ENCODE measurements at places on chromosomes 16 and 17. TPM values are rescaled to one million over a fixed set of nuclear protein-coding genes. Genes with fewer than 3 reads are reported as not detected.
A peak's percentile ranks its signal among the peaks of the same experiment; 100 is the strongest.

- DNase-seq = no peak
Measured at GRCh38 chr16:85903559-85903958, 4.6 kb downstream of the IRF8 start.

DNA sequence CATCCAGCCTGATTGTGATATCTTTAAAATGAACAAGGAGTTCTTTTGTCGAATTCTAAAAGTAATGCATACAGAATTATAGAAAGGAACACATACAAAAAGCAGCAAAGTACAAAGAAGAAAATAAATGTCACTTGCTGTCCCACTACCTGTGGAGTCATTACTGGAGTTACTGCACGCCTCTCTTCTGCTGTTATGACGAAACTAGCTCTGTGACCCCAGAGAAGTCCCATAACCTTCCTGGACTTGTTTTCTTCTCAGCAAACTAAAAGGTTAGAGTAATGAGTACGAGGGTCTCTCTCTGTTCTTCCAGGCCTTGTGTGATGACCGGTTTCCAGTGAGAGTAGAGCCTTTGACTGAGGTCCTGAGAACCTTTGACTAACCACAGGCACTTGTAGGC is 26.9 kb downstream of the BANP start:
- no peak for DNase-seq

DNA sequence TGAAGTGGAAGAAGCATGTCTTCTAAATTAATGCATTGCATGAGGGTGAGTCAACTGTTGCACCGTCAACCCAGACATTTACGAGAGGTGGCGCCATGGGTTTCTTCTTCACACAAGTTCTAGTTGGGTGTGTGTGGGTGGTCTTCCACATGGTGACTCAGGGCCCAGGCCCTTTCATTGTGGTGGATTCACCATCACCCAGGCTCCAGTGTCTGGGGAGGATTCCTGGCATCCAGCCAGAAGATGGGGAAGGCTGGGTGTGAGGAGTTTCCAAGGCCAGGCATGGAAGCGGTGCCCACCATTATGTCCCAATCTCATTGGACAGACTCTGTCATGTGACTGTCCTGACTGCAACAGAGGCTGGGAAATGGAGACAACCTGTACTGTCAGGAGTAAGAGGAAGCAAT is 21.4 kb upstream of the JPH3 start:
- no peak for DNase-seq

The B4GALNT2 gene
- not detected for total RNA-seq

DNA sequence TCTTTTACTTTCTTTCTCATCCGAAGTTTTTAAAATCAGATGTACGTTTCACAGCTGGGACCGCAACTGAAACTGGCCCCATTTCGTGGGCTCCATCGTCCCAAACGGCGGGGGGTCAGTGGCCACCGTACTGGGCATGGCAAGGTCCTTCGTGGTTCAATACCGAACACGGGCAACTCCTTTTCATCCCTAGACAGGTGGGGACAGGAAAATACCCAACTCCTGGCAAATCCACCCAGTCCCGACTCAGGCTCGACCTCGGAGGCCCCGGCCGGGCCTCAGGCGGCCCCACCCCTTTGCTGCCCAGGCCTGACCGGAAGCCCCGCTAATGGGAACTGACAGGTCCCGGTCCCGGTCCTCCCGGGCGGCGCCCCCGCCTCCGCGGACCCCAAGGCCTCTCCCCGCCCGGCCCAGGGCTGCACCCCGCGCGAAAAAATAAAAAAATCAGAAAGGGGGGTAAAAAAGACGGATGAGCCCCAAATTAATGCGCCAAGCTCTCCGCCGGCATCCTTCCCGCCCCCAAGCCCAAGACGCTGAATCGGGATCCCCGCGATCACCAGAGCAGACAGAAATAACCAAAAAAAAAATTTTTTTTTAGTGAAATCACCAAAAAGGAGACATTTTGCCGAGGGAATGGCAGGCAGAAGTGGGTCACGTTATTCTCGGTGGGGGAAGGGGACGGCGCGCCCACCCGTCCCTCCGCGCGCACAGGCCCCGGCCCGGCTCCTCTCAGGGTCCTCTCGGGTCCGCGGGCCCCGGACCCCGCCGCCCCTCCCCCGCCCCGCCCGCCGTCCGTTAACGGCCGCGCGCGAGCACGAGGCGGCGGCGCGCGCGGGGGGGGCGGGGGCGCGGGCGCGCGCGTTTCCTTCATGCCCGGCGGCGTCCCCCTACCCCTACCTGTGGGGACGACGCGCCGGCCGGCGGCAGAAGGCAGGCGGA is 562 bp downstream of the ZC3H7A start:
- peak; percentile 5 for DNase-seq

The TNFRSF17 gene
- total RNA-seq = not detected

The TPSAB1 gene
- not detected for total RNA-seq

DNA sequence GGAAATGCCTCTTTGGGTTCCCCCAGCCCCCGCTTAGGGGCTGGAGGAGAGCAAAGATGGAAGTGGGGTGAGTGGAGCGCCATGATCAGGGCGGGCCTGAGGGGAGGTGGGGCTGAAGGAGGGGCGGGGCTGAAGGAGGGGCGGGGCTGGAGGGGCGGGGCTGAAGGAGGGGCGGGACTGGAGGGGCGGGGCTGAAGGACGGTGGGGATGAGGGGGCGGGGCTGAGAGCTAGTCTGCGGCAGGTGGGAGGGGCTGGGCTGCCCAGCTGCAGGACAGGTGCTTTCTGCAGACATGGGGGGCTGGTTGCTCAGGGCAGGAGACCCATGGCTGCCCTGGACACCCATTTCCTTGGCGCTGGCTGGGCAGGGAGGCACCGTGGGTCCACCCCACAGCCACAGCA is 39.1 kb upstream of the PABPN1L start:
- DNase-seq = no peak

DNA sequence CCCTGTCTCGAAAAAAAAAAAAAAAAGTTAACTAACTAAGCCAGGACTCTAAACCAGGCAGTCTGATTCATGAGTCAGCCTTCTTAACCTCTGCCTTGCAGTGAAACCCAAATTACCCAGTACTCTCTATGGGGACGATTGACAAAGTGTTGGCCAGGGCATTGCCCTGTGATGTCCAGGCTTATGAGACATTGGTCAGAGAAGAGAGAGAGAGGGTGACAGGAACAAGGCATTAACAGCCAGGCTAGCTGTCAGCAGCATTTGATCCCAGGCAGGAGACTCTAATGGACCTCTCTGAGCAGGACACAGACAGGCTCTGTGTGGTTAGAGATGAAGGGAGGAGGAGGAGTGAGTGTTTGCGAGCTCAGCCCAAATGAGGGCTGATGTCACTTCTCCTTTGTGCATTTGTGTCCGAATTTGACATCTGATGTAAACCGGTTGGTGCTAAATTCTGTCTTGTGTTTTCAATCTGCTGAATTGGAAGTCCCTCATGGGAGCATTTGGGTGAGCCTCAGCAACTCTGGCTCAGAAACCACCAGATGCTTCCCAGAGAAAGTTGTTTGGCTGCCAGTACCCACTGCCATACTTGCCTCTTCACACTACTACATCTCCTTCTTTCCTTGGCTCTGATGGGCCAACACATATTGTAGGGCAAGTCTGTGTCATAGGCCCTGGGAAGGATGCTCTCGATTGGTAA is 4.3 kb upstream of the MYL4 start:
- DNase-seq = no peak

The SEPTIN12 gene
- total RNA-seq = not detected

DNA sequence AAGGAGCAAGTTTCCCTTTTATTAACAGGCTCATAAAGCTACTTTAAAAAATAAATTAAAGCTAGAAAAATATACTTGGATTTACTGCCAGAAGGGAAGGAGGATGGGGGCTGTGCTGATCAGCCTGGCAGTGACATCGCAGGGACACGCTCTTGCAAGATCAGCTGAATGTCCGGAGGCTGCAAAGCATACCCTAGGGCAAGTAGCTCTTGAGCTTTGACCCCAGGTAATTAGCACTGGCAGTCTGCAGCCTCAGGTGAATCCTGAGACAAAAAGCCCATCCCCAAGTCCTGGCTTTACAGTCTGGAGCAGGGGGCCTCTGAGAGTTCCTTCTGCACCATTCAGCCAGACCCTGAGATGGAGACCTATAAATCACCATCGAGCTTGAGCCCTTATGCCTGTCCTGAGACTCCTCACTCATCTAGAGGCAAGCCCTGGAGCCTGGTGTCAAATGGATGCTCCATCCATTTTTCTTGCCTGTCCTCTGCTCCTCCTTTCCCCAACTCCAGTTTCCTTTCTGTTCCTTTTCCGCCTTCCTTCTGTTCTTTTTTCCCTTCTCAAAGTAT is 131.7 kb downstream of the TMEM114 start:
- no peak for DNase-seq

DNA sequence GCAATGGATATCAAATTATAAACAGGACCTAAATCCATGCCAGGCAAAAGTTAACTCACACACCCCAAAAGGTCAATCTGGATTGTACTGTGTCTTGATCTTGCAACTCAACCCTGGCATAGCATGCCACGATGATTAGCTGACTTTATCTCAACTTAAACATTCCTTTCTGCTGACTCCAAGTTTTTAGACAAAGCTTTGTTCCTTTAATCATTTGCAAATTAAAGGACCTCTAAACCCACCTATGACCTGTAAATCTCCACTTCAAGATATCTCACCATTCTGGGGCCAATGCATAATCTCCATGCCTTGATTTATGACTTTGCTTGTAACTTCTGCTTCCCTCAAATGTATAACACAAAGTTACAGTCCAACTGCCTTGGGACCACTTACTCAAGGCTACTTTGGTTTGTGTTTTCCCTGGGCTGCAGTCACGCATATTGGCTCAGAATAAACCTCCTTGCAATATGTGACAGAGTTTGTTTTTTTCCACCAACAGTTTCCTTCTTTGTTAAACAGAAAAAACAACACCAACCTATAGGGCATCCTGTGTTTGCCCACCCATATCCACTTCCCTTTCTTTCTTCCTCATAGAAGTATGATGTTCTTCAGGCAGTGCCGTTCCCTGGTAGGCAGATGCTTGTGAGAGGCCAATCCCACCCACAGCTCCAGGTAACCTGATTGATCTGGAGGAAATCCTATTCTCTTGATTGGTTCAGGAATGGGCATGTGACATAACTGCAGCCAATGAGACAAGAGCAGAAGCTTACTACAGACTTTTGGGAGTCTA is 390.6 kb upstream of the ERCC4 start:
- no peak for DNase-seq

DNA sequence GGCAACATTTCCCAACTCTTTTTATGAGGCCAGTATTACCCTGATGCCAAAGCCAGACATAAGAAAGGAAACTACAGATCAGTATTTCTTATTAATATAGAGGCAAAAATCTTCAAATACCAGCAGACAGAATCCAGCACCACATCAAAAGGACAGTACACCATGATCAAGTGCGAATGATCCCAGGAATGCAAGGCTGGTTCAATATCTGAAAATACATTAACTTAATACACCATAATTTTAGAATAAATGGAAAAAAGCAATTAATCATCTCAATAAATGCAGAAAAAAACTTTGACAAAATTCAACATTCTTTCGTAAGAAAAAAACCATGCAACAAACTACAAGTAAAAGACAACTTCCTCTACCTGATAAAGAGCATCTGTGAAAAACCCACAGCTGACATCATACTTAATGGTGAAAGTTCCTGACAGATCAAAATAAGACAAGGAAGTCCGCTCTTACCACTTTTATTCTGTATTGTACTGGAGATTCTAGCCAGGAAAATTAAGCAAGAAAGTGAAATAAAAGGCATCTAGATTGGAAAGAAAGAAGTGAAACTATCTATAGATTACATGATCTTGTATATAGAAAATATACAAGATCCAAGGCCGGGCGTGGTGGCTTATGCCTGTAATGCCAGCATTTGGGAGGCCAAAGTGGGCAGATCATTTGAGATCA is 26.4 kb upstream of the MAPK3 start:
- no peak for DNase-seq

GRCh38 chr17:72432143-72432621 is 311.4 kb downstream of the SOX9 start:
- DNase-seq = no peak

The PDILT gene
- not detected for total RNA-seq

- peak; percentile 70 for DNase-seq
Measured at GRCh38 chr17:62724398-62725146, 83.5 kb downstream of the MARCHF10 start.

DNA sequence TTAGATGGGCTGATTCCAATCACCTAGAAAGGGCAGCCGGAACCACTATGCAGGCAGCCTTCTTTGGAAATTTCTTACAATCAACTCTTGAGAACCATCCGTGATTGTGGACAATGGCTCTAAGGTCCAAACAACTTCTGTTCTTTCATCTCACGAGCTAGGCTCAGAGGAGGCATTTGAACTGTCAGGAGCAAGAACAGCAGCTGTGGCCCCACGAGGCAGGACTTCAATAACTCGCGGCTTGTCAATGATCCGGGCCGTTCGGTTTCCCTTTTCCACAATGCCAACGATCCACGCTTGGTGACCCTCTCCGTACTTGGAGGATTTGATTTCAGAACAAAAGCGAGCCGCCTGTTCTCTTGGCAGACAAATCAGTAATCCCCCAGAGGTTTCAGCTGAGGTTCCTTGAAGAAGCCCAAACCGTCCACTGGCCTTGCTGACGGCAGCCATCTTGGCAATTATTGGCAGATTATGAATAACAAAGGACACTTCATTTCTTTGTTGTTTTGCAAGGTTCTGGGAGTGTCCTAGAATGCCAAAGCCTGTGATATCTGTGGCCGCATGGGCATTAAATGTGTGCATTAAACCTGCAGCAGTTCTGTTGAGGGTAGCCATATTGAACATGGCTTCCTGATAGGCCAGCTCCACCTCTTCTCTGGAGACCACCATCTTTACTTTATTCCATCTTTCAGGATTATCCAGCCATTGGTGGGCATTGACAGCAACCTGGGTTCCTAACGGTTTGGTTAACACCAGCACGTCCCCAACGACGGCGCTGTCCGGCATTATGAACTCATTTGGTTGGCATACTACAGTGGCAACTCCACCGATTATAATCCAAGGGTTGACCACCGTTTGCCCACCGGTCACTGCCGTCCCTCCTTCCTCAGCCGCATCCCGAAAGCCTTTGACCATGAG is 1.2 kb downstream of the SEPHS2 start:
- DNase-seq = no peak

The FOXN1 gene
- not detected for total RNA-seq

DNA sequence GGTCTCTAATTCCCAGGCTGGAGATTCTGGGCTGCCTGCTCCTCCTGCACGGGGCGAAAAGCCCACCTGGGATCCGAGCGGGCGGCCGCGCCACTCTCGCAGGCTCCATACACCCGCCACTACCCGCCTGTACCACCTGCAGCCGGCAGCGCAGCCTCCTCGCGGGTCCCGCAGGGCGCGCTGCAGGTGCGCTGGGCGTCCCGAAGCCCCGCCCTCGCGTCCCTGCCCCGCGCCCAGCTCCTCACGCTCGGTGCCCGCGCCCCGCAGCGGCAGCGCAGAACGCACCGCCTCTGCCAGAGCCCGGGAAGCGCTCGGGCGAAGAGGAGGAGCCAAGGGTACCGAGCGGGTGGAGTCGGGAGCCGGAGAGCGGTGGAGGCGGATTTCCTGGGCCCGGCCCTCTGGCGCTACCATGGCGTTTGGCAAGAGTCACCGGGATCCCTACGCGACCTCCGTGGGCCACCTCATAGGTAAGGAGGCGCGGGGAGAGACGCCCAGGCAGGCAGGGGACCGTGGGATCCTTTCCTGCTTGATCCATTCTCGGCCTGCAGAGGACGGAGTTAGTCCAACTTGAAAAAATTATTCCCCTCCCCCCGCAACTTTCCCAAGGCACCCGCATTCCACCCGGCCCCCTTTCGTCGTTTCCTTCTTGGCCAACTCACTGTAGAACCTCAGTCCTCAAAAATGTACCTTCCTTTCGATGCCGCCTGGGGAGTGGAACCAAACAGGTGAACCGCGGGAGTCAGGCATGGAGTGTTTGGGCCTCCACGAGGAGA is at the start of gene TOM1L1:
TOM1L1 (plus strand) TSS at position 396 of the 773 bp plus-strand sequence; CDS start at position 410, 14 bp downstream.
- DNase-seq = no peak
